AG10803 (cell line): ENCODE measurements at places on chromosomes 1 and 21.

DNA sequence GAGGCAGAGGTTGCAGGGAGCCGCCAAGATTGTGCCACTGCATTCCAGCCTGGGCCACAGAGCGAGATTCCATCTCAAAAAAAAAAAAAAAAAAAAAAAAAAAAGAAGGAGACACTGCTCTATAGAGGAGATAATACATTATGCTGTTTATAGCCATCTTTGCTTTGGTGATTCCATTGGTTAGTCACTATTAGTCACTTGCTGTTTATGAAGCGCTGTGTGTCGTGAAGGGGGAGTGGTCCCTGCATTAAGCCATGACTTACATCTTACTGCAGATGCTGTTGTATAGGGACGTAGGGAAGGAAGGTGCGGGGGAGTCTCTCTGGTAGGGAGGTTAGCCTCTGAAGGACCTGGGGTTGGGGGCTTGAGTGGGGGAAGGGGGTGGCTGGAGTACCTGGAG is 48.3 kb downstream of the HUNK start:
- DNase-seq = peak; percentile 27

GRCh38 chr1:208997726-208998312 is 585.7 kb upstream of the CAMK1G start:
- peak; percentile 31 for DNase-seq

- DNase-seq = peak; percentile 68
These were observed 816 bp downstream of the IL6R start for GRCh38 chr1:154405747-154406571.

DNA sequence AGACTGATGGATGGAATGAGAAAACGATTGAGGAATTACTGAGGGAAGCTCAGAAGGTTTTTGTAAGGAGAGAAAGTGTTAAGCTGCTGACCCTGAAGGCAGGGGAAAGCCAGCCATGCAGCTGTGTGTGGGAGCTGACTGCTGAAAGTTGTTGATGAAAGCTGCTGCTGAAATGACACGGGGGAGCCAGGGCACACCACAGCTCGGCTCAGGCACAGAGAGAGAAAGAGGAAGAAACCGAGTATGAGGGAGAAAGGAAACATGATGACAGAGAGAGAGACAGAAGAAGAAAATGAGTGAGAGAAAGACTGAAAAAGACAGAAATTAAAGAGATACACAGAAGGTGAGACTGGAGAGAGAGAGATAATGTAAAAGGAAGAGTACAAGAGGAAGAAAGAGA is 115.5 kb downstream of the LRRC53 start:
- no peak for DNase-seq

DNA sequence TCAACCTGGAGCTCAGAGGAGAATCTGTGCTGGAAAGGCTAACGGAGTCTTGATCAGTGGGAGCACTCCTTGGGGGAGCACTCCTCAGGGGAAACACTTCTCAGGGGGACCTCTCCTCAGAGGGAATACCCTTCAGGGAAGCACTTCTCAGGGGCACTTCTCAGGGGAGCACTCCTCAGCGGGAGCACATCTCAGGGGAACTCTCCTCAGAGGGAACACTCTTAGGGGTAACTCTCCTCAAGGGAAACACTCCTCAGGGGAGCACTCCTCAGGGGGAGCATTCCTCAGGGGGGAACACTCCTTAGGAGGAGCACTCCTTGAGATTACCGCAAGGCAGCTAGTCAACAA is 41.2 kb downstream of the CD2 start:
- DNase-seq = no peak

- DNase-seq = no peak
These were observed 5.4 kb upstream of the KCNA3 start for GRCh38 chr1:110680036-110680735.

- DNase-seq = no peak
These were observed 31.4 kb downstream of the VASH2 start for GRCh38 chr1:212981571-212982328.

DNA sequence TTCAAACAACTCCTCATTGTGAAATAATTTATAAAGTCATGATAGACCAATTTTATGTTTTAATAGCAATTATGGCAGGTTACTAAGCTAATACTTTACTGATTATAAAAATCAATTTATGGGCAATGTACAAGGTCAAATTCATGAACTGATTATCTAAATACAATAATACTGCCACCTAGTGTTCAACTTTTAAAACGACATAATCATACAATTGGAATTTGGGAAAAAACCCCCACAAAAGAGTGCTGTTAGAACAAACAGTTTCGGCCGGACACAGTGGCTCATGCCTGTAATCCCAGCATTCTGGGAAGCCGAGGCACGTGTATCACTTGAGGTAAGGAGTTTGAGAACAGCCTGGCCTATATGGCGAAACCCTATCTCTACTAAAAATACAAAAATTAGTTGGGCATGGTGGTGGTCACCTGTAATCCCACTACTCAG is 14.0 kb downstream of the GTF2B start:
- DNase-seq = peak; percentile 49

DNA sequence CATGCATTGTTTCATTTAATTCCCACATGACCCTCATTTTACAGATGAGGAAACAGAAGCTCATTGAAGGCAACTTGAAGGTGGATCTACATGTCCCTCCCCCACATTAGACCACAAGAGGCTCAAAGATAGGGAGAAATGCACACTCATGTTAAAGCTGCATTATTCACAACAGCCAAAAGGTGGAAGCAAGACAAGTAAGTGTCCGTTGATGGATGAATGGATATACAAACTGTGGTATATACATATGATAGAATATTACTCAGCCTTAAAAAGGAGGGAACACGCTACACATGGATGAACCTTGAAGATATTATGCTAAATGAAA is 149.7 kb upstream of the JUN start:
- DNase-seq = no peak

GRCh38 chr21:44752671-44753235 is 41.4 kb upstream of the TSPEAR start:
- no peak for DNase-seq

DNA sequence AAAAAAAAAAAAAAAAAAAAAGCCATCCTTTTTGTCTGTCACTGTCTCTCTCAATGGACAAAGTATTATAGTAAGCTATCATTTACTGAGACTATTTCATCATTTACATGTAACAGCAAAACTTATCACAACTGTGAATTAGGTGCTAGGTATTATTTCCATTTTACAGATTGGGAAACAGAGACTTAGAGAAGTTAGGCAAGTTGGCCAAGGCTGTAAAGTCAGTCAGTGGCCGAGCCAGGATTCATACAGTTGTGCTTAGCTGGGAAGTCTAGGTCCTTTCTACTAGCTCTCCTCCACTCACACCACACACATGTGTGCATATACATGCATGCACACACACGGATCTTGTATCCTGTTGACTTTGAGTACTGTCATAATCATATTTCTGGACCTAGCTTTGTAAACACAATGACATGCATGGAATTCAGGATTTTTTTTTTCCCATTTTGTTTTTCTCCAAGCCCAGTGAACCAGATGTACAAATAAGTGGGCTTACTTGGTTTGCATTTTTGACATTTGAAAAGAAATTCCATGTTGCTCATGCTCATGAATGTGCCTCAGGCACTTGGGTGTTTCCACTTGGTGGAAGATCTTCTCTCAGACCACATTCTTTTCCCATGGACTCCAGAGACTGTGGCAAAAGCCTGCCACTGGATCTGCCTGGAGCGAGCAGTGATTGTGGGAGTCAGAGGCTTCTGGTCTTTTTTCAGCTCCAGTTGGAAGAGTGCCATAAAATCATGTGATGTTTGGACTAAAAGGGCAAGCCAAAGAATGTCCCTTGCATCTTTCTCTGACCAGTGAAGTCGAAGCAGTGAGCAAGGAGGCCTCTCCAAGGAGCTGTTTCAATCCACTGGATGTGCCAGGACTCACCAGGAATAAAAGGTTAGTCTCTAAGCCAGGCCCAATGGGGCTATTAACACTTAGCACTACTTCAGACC is 61.7 kb upstream of the DNAJC6 start:
- peak; percentile 97 for DNase-seq

GRCh38 chr1:45009956-45010854 is 919 bp downstream of the HECTD3 start:
- DNase-seq = no peak

DNA sequence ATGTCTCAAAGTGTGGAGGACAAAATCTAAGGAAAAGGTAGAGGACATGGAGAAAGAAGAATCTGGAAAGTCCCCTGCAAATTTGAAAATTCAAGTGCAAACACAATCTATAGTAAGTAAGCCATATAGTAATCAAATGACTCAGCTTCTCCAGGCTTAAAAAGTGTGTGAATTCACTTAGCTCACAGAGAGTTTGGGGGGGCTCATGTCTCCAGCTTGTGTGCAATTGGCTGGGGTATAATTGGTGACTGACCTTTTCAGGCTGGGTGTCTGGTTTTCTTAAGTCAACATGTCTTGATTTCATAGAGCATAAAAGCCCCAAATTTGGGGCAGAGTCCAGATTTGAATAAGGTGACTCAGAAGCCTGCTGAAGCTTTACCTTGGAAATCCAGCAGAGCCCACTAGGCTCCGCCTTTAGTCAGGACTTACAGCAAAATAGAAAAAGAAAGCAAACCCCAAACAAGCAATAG is 8.6 kb downstream of the CLDN14 start:
- DNase-seq = no peak

DNA sequence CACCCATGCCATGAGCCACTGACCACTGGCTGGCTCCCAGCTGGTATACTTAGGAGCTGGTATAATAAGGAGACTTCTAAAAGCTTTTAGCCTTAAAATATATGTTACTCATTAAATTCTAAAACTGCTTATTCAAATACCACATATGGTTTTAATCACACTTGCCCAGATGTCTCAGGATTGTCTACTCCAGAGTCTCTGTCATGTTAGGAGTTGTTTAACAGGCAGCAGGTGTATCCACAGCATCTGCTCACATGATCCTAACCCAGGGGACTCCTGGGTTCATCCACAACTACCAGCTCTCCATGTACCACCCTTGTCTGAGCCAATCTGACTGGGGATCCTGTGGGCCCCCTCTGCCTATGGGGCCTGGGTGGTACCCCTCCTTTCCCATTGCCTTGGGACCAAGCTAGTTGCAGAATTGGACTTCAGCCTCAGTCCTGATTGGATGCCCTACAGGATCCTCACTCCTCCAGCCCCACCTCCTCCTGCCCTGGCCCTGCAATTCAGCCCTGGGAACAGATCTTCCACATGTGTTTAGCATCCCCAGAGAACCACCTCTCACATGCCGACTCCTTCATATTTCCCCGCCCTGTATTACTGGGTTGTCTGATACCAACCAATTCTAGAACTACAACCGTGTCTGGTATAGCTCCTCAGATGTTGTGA is 61.3 kb downstream of the BCAR3 start:
- DNase-seq = peak; percentile 79

DNA sequence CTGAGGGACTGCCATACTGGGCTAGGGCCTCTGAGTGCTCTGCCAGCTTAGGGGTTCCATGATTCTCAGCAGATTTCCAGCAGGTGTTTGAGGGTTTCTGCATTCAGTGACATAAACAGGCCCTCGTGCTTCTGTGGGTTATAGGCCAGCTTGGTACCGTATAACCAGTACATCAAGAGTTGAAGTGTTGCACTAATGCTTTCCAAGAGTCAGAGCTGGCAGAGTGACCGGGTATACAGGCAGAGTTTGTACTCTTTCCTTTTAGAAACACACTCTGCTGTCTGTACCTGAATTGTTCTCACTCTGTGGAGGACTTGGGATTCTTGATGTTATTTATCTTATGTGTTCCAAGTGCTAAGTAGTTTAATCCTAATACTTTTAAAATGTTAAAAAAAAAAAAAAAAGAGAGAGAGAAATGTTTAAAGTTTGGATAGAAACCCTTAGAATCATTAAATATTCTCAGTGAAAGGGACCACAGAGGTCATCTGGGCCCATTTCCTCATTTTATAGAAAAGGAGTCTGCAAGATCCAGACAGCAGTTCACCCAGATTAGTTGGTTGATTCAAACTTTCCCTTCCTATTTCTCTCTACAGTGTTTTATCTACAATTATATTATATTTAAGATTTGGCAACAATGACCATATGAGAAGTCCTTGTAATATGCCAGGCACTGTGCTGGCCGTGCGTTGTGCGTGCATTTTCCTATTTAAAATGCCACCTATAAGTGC is 325.8 kb downstream of the KIF26B start:
- no peak for DNase-seq

- no peak for DNase-seq
These were observed 16.8 kb downstream of the IFNAR2 start for GRCh38 chr21:33246506-33246905.

GRCh38 chr1:233386336-233386735 is 58.8 kb downstream of the MAP3K21 start:
- no peak for DNase-seq
